K562 (cell line): ENCODE measurements at places on chromosomes 1 and 21. TPM values are rescaled to one million over a fixed set of nuclear protein-coding genes. Genes with fewer than 3 reads are reported as not detected.
A peak's percentile ranks its signal among the peaks of the same experiment; 100 is the strongest.

- no peak overlapping the region for H3K27ac ChIP-seq
- no peaks in the 10 kb centered on the region for H3K27me3 ChIP-seq
- no peaks in the 10 kb centered on the region for H3K36me3 ChIP-seq
- no peak overlapping the region for H3K4me3 ChIP-seq
- DNase-seq: no peak
Measured at GRCh38 chr21:23729331-23729730, 1878.0 kb downstream of the MRPL39 start.

- peak overlapping the region; percentile 90; the same call in 1 of the 3 replicates for H3K27ac ChIP-seq
- peaks cover 27% of the 10 kb centered on the region; the same call in 2 of the 3 replicates for H3K27me3 ChIP-seq
- H3K4me1 ChIP-seq: peaks cover 45% of the 10 kb centered on the region
- peak; percentile 72 for DNase-seq
Measured at GRCh38 chr1:47438165-47439016, 547 bp downstream of the FOXD2 start.

GRCh38 chr1:76998582-76999223 is 131.4 kb downstream of the ST6GALNAC5 start:
- H3K36me3 ChIP-seq: no peaks in the 10 kb centered on the region
- H3K27ac ChIP-seq: no peak overlapping the region
- H3K4me3 ChIP-seq: no peak overlapping the region
- no peaks in the 10 kb centered on the region for H3K27me3 ChIP-seq
- no peak for DNase-seq
- no peaks in the 10 kb centered on the region for H3K4me1 ChIP-seq

DNA sequence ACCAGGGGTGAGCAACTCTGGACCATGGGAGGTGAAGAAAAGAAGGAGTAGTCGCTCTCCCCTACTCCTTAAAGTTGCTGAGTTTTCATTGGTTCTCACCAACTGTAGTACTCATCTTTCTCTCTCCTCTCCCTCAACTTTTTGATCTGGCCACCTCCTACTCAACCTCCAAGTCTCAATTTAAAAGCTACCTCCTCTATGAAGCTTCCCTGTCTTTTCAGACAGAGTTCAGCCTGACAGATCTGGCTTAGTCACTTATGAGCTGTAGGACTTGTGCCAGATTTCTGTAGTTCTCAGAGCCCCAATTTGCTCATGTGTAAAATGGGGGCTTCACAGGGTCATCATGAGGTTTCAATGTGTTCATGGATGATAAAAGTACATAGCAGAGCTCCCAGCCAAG is 34.5 kb upstream of the HTR1D start:
- no peaks in the 10 kb centered on the region; the same call in 2 of the 3 replicates for H3K4me1 ChIP-seq
- H3K4me3 ChIP-seq: no peak overlapping the region
- no peaks in the 10 kb centered on the region; the same call in 1 of the 2 replicates for H3K27me3 ChIP-seq
- H3K27ac ChIP-seq: no peak overlapping the region
- no peaks in the 10 kb centered on the region for H3K36me3 ChIP-seq
- DNase-seq: no peak

DNA sequence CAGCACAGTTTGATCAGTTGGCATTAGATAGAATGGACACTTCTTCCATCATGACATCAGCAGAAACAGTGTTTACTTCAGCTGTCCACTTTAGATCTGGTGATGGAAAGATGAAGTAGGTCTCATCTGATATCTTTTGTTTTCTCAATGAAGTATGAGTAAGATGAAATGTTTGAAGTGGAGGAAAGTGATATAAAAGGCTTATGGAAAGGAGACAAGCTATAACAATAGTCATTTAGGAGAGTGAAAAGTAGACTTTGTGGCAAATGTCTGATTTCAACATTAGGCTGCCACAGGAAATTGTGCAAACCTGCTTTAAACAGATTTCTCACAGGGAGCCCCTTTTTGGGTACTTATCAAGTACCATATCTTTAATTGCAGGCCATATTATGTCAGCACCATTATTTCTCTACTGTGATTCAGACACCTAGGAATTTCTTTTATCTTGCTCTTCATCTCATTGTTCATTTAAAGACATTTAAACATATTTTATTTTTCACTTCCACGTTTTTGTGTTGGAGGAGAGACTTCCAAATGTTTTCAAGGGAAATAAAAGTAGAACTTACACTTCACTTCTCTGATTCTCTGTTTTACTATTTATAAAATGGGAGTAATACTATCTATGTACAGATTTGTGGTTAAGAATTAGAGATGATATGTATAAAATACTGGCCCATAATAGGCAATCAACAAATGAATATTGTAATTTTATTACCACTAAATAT is 18.1 kb downstream of the PDC start:
- no peak overlapping the region for H3K4me3 ChIP-seq
- H3K27me3 ChIP-seq: no peaks in the 10 kb centered on the region
- no peaks in the 10 kb centered on the region for H3K4me1 ChIP-seq

- H3K27ac ChIP-seq: no peak overlapping the region
- no peaks in the 10 kb centered on the region for H3K27me3 ChIP-seq
- H3K4me3 ChIP-seq: peak overlapping the region; percentile 88; the same call in 1 of the 2 replicates
- no peak for DNase-seq
- H3K4me1 ChIP-seq: peaks cover 6% of the 10 kb centered on the region; the same call in 2 of the 3 replicates
Measured at GRCh38 chr1:45586769-45587168, 2.9 kb downstream of the NASP start.

PARS2 gene
- polyA plus RNA-seq: 7.3 and 7.6 TPM in 2 replicates
